ENCODE measurements at places on chromosomes 16 and 17. TPM values are rescaled to one million over a fixed set of nuclear protein-coding genes. Genes with fewer than 3 reads are reported as not detected.

DNA sequence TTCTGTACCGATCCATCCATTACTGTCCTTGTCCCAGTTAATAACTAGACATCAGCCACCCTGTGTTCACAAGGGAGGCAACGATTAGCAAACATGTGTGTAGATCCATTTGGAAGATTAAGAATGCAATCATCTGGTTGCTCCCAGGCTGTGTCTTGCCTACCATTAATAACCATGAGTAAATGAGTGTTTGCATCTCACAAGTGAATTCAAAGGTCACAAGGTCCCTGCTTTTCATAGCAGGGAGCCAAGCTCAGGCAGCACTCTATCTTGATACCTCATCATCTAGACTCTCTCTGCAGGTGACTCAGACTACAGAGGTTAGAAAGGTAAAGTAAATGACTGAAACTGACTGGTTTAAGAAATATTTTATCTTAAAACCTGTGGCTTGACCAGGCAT, 25.3 kb downstream of the VWA3A start:
- DNase-seq: no peak

- no peak for DNase-seq
Observed at GRCh38 chr16:12573730-12574383, 229.8 kb downstream of the CPPED1 start.

- no peak for DNase-seq
Observed at GRCh38 chr17:74211912-74212208, 1.5 kb upstream of the TTYH2 start.

GRCh38 chr17:65055708-65056638, 567 bp downstream of the GNA13 start:
- DNase-seq: no peak

The RND2 gene
- 0.36 TPM for total RNA-seq

The SPNS3 gene
- not detected for total RNA-seq

The GAS2L2 gene
- not detected for total RNA-seq

The NPTX1 gene
- 0.96 TPM for total RNA-seq
